Upper lobe of left lung (tissue), 6 donors: ENCODE measurements at places on chromosomes 5 and 9. TPM values are rescaled to one million over a fixed set of nuclear protein-coding genes. Genes with fewer than 3 reads are reported as not detected.

DNA sequence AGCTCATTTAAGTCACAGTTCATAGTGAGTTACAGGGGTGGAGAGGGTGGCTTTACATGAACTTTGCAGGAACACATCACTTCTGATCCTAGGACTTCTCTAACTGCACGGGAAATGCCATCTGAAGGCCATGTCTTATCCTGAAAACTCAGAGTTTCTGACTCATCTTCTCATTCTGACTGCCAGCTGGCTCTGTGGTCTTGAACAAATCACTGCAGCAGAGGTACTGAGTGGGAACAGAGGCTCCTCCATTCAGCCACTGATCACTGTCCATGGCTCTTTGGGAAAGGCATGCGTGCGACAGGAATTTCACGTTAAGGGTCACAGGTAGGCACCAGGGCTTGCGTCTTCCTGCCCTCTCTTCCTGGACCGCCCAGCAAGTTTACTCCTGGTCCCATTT, 114.6 kb upstream of the LRRTM2 start:
- no peak for DNase-seq

DNA sequence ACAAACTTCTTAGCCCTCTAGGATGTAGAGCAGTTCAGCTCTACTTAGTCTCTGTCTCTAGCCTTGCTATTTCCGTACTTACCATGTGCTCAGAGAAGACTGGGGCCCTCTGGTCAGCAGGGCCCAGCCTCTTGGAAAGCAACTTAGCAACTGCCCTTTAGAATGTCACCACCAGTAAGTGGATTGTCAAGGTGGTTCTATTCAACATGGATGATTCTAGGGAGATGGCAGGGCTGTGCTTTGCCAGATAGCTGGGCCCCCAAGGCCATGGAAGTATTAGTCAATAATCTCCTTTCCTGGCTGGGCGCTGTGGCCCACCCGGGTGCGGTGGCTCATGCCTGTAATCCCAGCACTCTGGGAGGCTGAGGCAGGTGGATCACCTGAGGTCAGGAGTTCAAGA, 177.6 kb upstream of the MVB12B start:
- peak; percentile 6 for DNase-seq

Gene CENPP
- total RNA-seq = 17.8 TPM

DNA sequence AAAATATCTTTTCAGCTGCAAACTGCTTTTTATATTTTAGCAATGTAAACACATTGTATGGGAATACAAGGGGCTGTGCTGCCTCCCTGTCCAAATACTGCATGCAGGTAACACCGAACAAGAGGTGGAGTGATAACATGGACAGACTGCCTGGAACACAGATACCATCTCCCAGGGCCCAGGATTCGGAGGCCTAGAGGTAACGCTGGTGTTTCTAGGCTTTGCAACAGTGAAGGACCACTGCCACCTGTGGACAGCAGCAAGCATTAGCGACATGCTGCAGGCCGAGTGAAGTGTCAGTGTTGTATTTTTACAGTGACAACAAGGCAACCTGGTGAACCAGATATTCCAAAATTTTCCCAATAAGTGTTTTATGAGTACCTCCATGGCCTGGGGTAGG, 379.1 kb downstream of the DMRT2 start:
- no peak for DNase-seq

DNA sequence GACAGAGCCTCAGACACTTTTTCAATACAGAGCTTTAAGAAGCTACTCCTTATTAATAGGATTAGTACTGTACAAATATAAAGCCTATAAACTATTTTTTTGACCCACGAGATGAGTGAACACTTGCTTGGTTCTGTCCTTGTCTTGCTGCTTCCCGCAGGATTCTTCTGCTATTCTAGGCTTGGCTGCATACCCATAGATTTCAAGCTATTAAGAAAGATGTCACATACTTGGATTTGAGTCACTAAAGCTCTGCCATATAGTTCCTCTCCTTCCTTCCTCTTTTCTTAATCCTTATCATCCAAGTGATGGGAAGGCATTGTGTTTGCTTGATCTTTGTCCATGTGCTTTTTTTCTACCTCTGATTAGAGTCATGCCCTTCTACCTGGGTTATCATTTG, 361.2 kb upstream of the TRPC7 start:
- DNase-seq = no peak

DNA sequence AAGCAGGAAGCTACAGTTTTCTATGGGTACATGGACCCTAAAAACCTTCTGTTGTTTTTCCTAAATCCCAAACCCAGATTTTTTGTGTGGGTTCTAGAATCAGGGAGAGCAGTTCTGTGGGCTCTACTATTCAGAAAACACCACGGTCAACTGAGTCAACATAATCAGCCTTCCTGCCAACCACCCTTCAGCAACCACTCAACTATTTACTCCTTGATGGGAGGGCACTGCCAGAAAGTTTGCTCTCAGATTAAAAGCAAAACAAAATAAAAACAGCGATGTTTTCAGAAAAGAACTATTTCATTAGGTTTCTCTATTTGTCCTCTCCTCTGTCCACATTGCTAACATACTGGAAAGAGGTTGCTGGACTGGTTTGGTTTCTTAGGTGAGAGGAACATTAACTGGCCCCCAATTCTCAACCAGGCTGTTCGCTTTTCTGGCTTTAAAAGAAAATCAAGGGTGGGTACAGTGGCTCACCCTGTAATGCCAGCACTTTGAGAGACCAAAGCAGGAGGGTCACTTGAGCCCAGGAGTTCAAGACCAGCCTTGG, 72.3 kb downstream of the GCNT1 start:
- DNase-seq = no peak

Gene PRKAA1
- total RNA-seq = 81.5 TPM

GRCh38 chr5:140186267-140186671, 11.3 kb downstream of the CYSTM1 start:
- DNase-seq = no peak

DNA sequence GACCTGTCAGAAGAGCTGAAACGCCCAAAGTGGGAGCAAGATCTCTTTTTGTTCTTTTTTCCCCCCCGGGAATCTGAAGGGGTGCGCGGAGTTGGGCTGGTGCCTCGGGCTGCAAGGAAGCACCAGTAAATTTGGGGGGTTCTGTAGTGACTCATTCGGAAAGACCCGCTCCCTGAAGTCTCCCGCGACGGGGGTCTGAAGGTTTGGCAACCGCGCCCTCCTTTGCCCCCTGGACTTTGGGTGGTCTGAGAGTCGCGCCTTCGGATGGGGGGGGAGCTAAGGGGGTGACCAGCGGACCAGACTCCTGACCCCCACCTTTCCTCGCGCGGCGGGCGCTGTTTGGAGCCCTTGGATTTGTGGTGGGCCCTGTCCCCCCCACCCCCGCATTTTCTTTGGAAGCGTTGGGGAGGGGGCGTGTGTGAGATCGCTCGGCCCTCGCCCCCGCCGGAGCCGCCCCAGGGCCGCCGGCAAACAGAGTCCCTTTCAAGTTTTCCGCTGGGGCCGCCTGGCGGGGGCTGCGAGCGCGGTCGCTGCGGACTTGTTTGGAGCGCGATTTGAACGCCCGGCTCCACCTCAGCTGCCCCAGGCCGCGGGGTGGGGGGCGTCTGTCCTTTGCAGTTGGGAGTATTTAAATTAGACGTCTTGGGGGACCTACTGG, 2.0 kb downstream of the CXXC5 start:
- peak; percentile 91 for DNase-seq

GRCh38 chr9:77166193-77166592, 11.1 kb upstream of the VPS13A start:
- no peak for DNase-seq

Gene SLC36A2
- total RNA-seq = not detected

Gene ZFP62
- total RNA-seq = 20.2 TPM

GRCh38 chr5:1966461-1966860, 83.7 kb upstream of the IRX4 start:
- DNase-seq = no peak

DNA sequence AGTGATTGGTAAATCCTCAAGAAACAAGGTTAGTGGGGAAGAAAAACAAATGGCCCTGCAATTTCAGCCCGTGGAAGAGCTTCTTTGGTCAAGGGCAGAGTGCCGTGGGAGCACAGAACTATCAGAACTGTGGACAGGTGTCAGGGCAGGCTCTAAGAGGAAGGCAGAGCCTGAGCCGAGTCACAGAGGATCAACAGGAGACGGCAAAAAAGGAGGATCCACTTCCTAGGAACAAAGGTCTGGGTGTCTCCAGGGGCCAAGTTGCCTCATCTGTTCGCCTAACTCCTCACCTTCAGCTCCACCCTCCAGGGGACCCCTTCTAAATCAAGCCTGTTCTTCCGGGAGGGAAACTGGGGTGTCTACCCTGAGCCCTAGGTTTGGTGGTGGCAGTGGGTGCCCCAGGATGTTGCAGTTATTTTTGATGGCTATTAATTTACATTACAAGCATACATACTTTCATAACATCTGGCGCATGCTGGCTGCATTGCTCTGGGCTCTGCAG, 88.0 kb downstream of the FEM1C start:
- no peak for DNase-seq

- DNase-seq = no peak
Measured at GRCh38 chr9:98906273-98907040, 37.2 kb upstream of the COL15A1 start.

Gene ECSCR
- 21.3 TPM for total RNA-seq

Gene STKLD1
- not detected for total RNA-seq

Gene TMEM174
- total RNA-seq = not detected

- DNase-seq = no peak
Measured at GRCh38 chr9:82993856-82994605, 68.9 kb downstream of the RASEF start.

DNA sequence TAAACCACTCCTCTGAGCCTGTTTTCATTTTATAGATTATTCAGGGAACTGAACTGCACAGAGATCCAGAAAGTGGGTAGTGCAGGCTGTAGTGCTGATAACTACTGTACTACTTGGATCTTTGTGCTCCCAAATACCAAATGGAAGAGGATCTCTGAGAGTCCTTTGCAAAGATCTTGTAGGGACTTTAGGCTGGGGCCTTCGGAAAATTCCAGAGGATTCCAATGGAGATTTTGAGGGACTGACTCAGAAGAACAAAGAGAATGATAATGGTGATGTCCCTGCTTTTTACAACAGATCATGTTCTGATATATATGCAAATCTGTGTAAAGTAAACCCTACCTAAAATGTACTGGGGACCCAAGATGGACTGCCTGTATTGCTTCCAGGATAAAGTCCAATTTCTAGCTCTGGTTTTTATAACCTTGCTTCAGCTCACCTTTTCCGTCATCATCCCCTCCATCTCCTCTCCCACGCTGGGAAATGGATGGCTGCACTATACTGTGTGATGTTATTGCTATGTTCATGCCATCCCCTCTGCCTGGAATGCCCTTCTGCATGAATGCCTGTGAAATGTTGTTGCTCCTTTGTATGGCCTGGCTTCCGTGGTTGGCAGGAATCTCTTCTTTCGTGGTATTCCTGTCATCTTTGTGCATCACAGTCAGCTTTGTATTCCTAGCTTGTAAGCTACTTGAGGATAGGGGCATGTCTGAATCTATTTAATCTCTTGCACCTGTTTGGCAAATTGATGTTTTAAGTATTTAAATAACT, 9.7 kb upstream of the PSMD5 start:
- no peak for DNase-seq

Gene PTPN3
- total RNA-seq = 15.7 TPM

DNA sequence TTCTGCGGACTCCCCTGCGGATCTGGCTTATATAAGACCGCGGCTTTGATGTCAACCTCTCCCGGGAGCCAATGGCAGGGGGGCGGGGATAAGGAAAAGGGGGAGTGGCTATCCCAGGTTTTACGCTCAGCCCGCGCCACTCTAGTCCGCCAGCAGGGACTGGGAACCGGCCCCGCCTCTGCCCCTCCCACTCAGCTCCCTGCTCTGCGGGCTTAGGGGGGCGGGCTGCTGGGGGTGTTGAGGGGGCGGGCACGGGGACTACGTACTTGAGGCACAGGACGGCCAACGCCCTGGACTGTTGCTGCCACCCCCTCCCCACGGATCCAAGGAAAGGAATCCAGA, at the start of gene HAND1:
TSS of gene HAND1 (minus strand) at position 4 of the 342 bp plus-strand sequence. CDS start 219 bp downstream, outside the sequence.
- DNase-seq = peak; percentile 54

DNA sequence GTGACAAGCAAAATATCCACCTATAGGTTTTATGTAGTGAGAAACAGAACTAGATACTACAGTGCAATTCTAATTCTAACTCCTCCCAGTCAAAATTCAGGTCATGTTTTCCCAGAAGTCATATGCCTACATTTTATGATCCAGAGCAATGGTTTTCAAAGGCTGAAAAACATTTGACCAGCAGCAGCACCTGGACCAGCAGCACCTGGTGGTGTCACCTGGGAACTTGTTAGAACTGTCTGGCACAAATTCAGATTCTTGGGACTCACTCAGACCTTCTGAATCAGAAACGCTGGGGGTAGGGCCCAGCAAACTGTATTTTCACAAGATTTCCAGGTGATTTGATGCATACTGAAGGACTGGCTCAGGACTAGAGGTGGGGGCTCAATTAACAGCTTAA, 367.7 kb upstream of the RFX3 start:
- DNase-seq = no peak

Gene SPINK4
- not detected for total RNA-seq

Gene GDF9
- total RNA-seq = not detected
